ENCODE measurements at places on chromosomes 12 and 14.

DNA sequence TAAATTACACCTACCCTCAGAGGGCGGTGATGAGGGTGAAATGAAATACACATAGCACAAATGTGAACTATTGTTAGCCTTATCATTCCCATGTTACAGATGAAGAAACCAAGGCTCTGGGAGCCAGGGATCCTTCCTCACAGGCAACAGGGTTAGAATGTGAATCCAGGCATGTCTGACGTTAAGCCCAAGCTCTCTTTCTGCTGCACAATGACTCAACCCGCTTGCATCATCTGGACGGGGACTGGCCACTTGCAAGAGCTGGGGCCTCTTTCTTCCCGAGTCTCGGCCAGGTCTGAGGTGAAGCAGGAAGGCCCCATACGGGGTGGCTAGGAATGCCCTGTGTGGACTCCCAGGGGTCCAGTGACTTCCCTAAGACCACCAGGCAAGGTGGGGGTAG is 105.2 kb downstream of the RBM19 start:
- no peak for DNase-seq

GRCh38 chr12:70330158-70330557 is 35.9 kb upstream of the KCNMB4 start:
- DNase-seq = no peak

- no peak for DNase-seq
These were observed 6.1 kb downstream of the CHD8 start for GRCh38 chr14:21449899-21450216.

DNA sequence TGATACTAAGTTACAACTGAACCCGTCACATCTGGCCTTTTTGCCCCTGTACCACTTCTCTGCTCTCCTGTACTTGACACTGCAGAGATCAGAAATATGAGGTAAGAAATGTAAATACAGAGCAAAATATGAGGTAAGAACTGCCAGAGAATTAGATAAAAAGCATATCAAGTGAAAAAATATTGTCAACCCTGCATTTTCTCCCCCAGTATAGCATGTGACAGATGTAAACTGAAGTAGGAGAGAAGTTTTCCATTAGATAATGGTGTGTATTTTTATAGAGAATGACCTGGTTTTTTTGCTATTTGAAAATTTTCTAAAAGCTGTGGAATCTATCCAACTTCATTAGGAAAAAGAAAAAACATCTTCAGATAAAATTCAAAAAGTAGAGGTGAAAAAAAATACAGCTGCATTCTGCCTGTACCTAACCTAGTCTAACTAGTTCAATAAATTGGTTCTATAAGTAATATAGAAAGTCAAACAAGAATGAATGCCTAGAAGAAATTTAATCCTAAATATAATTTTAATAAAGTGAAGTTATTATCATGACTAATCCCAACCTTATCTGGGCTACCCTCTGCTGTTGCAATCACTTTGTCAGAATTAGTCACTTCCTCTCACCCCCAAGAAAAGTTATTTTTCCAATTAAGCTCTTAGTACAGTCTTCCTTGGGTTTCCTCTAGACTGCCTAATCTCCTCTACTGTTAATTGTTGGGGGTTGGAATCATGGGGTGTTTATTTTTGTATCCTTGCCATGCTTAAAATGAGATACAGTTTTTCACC is 210.0 kb downstream of the RASSF9 start:
- no peak for DNase-seq

DNA sequence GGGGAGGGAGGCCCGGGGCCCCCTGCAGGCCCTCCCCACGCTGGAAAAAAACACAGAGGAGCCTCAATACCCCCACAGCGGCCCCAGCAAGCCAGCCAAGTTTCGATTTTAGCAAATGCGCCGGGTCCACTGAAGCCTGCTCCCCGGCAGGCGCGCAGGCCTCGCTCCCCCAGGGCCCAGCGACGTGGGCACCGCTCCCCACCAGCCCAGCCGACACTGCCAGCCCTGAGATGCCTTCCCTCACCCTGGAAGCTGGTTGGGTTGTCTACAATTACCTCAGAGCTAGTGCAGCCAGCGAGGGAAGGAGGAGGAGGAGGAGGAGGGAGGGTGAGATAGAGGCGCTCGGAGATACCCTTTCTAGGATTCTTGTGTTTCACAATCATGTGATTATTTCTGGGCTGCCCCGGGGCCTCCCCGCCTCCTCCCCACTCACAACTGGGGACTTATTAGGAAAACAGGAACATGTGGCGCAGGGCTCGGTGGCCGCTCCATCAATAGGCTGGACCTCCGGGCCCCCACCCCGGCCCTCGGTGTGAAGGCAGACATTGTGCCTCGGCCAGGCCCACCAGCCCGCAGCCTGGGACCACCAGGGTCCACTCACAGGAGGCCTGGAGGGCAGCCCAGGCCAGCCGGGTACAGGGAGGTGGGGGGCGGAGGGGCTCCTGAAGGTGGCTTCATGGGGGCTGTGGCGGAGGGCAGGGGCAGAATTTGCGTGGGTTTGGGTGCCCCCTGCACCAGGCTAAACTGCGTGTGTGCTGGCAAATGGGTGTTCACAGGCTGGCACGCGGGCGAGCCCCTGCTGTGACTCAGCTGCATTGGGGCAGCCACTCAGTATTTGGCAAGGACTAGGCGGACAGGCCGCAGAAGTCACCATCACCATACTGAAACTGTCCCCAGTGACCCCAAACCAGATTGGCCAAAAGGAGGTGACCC is 109.9 kb downstream of the NCOR2 start:
- peak; percentile 66 for DNase-seq

- peak; percentile 69 for DNase-seq
These were observed 10.9 kb downstream of the C12orf43 start for GRCh38 chr12:121005346-121005815.

DNA sequence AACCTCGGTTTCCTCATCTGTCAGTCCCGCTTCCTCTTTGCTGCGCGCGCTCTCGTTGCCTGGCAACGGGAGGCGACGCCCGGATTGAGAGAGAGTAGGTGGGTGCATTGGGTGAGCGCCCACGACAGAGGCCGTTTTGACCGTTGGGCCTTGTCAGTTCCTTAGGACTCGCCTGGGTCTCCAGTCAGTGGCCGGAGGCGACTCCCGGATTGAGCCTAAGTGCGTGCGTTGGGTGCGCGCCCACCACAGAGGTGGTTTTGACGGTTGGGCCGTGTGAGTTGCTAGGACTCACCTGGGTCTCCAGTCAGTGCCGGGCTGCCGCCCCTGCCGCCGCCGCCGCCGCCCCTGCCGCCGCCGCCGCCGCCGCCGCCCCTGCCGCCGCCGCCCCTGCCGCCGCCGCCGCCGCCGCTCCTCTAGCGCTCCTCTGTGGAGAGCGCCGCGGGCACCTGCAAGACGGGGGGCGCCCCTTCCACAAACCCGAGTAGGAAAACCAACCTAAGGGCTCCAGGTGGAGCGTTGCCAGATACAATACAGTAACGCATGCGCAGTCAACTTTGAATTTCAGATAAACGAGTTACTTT is 37.2 kb downstream of the APOBEC1 start:
- no peak for DNase-seq

- no peak for DNase-seq
These were observed 15.3 kb downstream of the CCDC88C start for GRCh38 chr14:91402348-91402747.

DNA sequence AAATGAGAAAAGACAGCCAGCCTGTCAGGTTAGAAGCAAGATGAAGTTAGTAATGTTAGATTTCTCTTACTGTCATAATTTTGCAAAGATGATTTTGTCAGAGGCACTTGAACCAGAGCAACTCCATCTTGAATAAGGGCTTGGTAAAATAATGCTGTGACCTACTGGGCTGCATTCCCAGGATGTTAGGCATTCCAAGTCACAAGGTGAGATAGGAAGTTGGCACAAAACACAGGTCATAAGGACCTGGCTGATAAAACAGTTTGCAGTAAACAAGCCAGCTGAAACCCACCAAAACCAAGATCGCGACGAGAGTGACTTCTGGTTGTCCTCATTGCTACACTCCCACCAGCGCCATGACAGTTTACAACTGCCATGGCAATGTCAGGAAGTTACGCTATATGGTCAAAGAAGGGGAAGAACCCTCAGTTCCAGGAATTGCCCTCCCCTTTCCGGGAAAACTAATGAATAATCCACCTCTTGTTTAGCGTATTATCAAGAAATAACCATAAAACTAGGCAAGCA is 1313.5 kb upstream of the TMEM132C start:
- DNase-seq = no peak

DNA sequence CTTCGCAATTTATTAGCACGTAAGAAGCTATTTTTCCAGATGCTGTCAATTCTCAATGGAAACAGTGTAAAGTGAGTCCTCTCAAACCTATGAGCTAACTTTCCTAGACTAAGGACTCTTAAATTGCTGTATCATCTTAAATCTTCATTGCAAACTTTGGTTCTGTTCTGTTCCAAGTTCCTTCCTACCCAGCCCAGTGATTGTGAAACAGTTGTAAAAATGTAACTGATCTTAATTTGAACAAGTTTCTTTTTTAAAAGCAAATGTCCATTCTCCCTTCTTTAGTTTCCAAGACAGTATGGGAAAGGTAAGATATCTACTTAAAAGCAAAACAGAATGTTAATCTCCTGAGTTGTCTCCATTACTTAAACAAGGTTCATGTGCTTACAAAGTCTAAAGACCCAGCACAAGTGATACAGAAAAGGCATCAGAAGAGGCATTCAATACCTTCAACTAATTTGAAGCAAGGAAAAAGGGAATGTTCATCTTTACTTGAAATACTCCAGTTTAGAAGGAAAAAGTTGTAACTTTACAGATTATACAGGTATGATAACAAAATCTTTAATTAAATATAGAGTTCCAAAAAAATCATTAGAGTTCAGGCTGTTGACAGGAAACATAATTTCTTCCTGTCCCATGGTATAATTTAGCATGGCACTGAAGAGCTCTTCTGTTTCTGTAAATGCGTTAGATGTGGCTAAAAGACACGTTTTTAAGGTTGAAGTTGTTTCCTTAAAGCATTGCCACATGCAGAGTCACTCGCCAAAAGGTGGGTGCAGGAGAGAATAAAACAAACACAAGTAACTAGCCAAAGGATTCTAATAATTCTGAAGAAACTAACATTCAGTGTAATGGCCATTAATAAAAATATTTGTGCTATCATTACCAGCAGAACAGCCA is 101.5 kb upstream of the USP15 start:
- DNase-seq = no peak

DNA sequence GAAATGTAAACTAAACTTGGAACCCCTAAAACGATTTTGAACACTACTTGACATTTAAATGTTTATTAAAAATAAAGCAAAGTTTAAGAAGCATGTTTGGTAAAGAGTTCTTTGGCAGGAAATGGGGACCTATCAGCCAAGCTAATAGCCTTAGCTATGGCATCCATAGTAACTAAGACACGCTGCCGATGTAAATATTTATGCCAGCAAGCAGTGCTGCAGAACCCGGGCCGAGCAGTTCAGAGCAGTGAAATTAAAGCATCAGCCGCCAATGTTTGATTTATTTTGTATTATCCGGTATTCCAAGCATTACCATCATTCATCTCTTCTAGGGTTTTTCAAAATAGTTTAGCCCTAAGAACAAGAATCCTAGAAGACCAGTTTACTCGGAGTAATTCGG is 61.6 kb downstream of the PPP2R5C start:
- DNase-seq = peak; percentile 44

DNA sequence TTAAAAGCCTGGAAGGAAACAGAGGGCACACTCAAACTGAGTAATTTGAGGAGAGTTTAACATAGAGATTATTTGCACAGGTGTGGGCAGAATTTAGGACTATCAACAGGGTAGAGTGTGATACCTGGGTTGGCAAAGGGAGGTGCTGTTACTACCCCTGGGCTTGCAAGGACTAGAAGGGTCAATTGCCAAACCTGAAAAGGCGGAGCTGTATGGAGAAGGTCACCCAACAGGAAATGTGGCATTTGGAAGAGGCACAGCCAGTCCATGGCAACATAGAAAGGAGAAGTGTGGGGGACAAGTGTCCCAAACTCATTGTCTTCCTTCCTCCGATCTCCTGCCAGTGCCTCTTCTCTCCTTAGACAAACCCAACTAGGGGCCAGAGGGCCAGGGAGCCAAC is 21.6 kb upstream of the MED13L start:
- DNase-seq = no peak

DNA sequence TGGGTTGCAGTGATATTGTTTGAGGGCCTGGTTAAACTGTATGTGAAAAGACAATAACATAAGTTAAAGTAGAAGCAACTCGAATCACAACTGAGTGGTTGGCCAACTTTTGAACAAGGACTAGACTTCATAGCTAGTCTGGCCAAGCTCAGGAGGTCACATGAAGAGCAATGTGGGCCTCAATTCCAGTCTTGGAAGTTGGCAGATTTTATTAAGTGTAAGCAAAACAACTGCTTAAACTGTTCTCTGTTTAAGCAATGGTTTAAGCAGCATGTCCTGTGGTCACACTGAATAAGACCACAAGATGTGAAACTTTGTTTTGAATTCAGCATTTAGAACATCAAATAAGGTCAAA is 100.4 kb downstream of the TMTC3 start:
- no peak for DNase-seq

GRCh38 chr12:954741-955140 is 5.2 kb upstream of the RAD52 start:
- no peak for DNase-seq

GRCh38 chr12:51244269-51244668 is 5.6 kb downstream of the DAZAP2 start:
- DNase-seq = no peak

- DNase-seq = no peak
These were observed 153.2 kb downstream of the SMOC1 start for GRCh38 chr14:70032447-70032846.

- no peak for DNase-seq
These were observed 18.5 kb downstream of the TSPAN19 start for GRCh38 chr12:85017618-85018017.

- DNase-seq = peak; percentile 86
These were observed 59.4 kb downstream of the DGLUCY start for GRCh38 chr14:91173221-91173670.

DNA sequence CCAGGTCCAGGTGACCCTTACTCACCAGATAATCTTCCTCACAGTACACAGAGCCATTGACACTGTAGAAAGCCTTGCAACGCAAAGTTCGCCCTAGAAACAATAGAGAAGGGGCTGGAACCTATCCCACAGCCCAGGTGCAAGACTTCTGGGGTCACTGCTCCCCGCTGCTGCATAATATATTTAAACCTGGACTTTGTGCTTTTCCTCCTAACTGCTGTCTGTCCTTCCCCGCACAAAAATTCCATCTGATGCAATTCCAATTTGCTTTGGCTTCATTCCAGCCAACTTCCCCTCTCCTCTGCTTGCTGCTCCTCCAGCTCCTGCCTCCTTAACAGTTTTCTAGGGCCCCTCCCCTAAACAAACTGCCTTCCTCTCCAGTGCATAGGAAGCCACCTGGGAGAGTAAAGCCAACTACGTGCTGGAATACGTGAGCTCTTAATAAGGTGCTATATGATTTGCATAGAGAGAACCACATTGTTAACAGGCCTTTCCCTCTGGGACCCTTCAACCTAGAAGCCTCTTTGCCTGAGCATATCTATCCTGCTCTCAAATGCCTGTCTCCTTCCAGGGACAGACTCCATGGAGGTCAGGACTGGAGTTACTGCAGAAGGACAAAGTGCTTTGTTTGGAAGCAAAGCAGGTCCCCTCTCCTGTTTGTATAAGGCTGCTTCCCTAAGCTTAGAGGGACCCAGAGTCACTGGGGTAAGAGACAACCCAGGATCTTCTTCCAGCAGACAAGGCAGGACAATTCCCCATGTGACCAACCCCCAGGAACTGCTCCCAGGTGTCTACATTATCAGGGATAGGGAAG is 5.5 kb downstream of the AJUBA start:
- no peak for DNase-seq

GRCh38 chr14:94481468-94482131 is 5.6 kb upstream of the SERPINA9 start:
- DNase-seq = no peak

- DNase-seq = no peak
These were observed 2.0 kb upstream of the EMP1 start for GRCh38 chr12:13194401-13195110.

- no peak for DNase-seq
These were observed 7.2 kb upstream of the C1R start for GRCh38 chr12:7099290-7099996.

- no peak for DNase-seq
These were observed 31.6 kb upstream of the NUDT14 start for GRCh38 chr14:105212541-105213300.

Measured in activated CD4-positive, alpha-beta T cell treated with anti-CD3 and anti-CD28 coated beads, Interleukin-2, Interleukin-6, amounts not matched to agents 100 ng/mL and 50 ng/mL, durations not matched to agents 16 hours and 8 hours (primary cell).